ENCODE measurements at places on chromosomes 2 and 18.

- DNase-seq: no peak
Observed at GRCh38 chr2:223626716-223627115, 24.6 kb upstream of the SCG2 start.

DNA sequence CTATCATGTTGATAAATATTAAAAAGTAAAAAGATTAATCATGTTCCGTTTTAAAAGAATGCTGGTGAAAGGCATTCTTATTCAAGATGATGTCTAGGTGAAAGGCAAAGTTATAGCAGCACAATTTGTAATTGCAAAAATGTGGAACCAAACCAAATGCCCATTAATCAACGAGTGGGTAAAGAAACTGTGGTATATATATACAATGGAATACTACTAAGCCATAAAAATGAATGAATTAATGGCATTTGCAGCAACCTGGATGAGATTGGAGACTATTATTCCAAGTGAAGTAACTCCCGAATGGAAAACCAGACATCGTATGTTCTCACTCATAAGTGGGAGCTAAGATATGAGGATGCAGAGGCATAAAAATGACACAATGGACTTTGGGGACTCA, 286.4 kb downstream of the ARHGAP15 start:
- DNase-seq: no peak

DNA sequence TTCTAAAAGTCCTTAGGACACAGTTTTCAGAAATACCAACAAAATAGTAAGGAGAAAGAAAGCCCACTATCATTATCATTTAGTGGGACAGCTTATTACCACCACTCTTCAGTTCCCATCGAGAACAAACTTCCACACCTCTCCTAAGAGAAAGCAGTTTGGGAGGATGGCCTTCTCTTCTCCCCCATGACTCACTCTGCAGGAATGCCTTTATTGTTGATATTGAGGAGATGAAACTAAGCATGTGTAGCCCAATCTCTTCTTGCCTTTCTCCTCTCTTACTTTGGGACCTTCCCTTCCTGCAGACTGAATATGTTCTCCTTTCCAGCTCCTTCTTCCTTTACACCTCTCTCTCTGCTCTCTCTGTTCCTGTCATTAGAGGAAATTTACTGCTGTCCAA, 30.0 kb upstream of the ERMN start:
- DNase-seq: no peak

DNA sequence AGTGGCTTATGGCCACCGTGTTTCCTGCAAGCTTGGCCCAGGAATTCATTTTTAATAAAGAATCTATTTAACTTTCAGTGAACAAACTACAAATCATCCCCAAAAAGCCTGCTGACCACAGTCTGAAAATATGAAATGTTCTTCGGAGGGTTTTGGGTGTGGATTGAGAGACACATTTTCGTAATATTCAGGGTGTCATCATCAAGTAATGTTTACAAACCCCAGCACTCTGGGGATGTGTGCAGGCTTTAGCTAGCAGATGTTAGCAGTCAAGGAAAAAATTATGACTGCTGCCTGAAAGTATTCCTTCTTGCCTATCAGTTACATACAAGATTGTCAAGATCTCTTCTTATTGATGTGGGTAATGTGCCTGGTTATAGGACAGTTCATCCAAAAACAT, 143.9 kb upstream of the FN1 start:
- DNase-seq: no peak

- no peak for DNase-seq
Observed at GRCh38 chr2:68806511-68807109, 64.6 kb downstream of the BMP10 start.

- DNase-seq: no peak
Observed at GRCh38 chr2:48567671-48568070, 37.7 kb downstream of the STON1 start.

DNA sequence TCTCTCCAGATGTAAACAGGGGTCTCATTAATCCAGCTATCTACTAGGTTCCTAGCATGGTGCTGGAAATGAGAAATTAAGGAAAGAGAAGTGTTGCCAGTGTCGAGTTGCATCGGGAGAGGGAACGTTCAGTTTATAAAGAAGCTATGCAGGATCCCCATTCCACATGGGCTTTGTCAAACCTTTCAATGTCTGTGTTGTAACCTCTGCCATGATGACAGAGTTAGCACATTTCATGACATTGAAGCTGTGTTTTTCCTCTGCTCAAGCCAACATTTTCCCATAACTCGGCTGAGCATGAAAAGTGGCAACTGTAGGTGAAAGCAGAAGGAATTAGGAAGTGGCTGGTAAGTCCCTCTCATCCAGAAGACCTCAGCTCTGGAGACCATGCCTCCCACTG, 133.4 kb downstream of the WDSUB1 start:
- DNase-seq: no peak

- peak; percentile 59 for DNase-seq
Observed at GRCh38 chr2:25877431-25878360, 591 bp downstream of the ASXL2 start.

DNA sequence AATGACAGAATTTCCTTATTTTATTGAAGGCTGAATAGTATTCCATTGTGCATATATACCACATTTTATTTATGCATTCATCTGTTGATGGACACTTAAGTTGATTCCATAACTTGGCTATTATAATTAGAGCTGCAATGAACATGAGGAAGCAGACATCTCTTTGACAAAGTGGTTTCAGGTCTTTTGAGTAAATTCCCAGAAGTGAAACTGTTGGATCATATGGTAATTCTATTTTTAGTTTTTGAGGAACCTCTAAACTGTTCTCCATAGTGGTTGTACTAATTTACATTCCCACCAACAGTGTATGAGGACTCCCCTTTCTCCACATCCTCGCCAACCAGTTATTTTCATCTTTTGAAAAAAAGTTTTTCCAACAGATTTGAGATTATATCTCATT, 77.5 kb downstream of the TMEM200C start:
- no peak for DNase-seq

DNA sequence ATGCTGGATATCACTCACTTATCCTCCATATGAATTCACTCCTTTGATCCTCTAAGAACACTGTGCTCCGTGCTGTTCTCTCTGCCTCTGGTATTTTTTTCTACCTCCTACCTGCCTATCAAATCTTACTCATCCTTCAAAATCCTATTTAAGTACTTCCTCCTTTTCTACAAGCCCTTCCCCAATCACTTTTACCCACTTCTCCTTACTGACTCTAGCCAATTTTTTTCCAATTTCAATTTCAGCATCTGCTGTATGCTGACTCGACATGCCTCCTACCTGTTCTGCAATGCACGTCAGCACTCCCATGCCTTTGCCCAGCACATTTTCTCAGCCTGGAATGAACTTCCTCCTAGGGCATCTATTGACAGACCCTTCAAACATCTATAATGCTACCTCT, 37.3 kb upstream of the LNPK start:
- DNase-seq: no peak

DNA sequence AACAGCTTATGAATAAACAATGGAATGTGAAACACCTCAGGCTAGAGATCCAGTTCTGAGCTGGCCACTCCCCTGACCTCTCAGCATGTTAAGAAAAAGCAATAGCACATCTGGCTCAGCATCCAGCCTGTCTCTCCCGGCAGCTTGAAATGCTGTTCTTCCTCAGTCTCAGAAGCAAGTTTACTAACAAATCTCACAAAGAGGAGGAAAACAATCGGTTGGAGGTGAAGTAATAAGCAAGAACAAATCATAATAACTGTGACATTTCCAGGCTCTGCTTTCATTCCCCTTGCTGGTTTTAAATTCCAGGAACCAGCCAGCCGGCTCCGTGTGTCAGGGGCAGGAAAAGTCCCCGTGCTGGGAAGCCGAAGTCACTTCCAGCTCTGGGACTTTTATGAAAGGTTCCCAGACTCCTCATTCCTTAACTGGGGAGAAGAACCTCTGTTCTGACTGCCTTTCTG, 133.9 kb upstream of the ARL4C start:
- DNase-seq: no peak

GRCh38 chr2:140975237-140975636, 1155.6 kb downstream of the LRP1B start:
- no peak for DNase-seq

GRCh38 chr18:54612237-54612636, 21.2 kb downstream of the DYNAP start:
- DNase-seq: no peak

DNA sequence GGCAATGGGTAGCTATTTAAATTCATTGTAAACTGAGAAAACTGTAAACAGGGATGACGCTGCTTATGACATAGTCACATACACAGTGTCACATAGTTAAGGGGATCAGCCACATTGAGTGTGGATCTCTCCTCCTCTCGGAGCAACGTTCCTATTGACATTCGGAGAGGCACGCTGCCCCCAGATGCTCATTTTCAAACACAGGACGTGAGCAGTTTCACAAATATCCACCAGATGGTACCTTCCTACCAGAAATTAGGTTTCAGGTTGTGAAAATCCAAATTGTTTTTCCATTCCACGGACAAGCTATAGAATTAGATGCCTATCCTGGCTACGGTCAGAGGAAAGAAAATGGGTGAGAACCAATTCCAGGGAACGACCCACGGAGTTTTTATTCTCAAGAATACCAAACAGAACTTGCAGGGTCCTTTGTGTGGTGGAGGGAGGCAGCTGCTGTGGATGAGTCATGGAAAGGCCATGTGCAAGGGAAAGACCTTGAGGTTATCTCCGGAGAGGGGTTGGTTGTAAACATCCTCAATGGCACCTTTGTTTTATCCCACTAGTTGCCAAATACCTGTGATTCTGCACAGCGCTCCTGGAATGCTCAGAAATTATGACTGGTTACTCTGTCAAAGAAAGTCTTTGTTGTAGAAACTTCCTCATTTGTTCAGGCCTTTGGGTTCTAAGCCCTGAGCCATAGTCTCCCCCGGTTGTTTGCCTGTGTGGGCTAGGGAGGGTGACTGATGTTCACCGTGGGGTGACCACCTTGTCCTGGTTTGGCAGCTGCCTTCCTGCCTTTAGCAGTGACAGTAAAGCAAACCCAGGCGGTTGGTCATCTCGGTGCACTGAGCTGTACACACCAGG, 88.0 kb downstream of the ACTR3 start:
- DNase-seq: no peak

DNA sequence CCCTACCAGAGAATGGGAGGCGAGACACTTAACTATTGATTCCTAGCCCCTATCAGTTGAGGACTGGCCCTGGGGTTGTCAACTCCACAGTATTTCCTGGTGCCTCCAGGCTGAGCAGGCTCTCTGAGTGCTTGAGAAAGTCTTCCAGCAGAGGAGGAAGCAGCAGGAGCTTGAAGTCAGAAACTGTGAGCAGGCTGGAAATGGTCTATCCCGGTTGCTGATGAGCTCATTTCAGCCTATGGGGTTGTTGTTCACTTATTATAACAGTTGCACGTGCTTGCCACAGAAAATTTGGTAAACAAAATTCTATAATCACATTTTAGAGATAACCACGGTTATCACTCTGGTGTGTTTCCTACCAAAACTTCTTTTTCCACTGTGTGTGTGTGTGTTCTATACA, 254.7 kb upstream of the THUMPD2 start:
- DNase-seq: no peak

DNA sequence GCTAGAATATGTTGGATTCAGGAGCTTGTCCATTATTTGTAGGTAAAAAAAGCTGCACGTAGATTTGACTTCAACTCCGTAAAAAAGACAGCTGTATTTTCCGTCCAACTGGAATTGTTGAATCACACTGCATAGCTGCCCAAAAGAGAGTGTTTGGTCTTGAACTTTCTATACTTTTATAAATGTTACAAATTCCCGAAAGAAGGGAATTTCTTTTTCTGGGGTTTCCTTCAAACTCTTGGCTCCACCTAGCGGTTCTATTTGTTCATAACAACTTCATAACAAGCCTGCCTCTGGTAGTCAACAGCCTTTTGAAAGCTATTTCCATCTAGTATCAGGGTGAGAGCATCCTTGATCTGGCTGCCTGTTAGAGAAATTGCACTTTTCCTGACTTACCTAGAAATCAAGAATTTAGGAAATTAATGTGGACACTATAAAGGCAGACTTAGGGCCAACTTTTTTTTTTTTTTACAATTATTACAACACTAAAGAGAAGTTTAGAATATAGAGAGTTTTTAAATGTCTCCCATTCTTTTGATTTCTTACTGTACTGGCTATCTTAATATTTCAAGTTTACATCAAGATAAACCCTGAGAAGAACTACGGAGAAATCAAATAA, 48.1 kb downstream of the TMEM185B start:
- no peak for DNase-seq

DNA sequence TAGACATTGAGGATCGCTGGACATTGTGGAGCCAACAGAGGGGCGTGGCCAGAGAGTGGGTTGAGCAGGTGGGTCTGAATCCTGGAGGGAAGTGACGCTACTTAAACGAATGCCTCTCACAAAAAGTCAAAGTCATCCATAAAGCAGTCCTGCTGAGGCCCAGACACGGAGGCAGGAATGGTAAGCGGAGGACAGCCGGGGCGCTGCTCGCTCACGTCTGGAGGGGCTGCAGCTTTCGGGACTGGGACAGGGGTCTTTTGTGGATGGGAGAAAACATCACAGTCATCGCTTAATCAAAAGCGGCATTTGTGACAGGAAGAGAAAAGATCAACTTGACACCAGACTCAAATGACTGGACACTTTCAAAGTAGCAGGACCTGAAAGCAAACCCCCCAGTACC, 88.4 kb downstream of the PTGR3 start:
- no peak for DNase-seq

- DNase-seq: no peak
Observed at GRCh38 chr2:65885266-65885665, 452.9 kb upstream of the SPRED2 start.

- DNase-seq: peak; percentile 20
Observed at GRCh38 chr18:31977270-31977872, 34.4 kb upstream of the TRAPPC8 start.

- no peak for DNase-seq
Observed at GRCh38 chr2:233152541-233152940, 92.4 kb downstream of the INPP5D start.

DNA sequence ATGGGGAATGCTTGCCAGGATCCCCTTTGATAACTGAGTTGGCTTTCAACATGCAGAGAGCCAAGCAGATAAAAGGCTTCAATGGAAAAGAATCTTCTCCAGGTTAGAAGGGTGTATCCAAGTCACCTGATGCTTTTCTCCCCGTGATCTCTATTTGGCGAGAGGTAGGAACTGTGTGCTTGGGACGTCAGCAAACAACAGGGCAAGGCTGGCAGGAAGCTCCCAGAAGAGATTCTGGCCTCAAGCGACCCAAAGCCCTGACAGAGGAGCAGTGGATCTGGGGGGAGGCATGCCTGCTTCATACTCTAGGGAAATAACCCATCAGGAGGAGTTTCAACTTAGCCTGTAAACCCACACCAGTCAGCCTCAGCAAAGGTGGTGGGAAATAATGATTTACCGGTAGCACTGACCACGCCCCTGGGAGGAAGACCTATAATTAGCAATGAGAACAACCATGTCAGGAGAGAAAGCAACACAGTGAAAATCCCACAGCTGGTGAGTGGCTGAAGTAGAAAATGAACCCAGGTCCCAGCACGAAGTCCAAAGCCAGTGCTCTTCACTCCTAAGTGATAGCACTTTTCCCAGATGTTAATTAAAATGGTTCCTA, 76.3 kb upstream of the SEC11C start:
- no peak for DNase-seq

- no peak for DNase-seq
Observed at GRCh38 chr2:43622931-43623451, 14.1 kb upstream of the PLEKHH2 start.

All from effector CD4-positive, alpha-beta T cell (primary cell).